Jurkat, Clone E6-1 (cell line): ENCODE measurements at places on chromosomes 5 and 9.

DNA sequence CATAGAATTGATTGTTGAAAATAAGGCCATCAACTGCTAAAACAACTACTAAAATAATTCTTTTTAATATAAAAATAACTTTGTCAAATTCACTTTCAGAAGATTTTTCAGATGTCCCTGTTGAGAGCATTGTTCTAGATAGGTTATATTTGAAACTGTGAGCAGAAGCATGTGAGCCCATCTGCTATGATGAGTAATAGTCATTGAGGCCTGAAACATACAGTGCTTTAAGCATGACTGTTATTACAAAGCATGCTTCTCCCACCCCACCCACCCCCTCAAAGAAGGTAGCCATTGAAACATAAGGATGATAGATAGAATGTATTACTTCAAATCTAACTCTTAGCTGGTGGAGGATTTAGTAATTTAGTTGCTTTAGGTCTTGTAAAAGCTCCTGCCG, 86.0 kb downstream of the UHRF2 start:
- DNase-seq = no peak

- no peak for DNase-seq
Observed at GRCh38 chr5:139689631-139690063, 41.5 kb downstream of the CXXC5 start.

- no peak for DNase-seq
Observed at GRCh38 chr5:154138701-154139100, 51.8 kb upstream of the GALNT10 start.

DNA sequence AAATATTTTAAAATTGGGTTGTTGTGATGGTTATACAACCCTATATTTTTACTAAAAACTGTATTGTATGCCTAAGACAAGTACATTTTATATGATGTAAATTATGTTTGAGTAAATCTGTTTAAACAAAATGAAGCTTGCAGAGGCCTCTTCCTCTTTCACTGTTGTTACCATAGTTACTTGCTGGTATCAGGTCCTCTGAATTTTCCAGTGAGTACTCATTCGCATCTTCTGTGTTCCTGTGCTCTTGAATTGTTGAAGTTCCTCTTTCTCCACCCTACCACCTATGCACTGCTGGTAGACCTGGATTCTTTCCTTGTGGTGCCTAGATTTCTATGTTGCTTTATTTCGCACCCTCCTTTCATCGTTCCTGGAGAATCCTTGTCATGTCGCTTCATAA, 938.5 kb upstream of the ACO1 start:
- DNase-seq = no peak

- DNase-seq = no peak
Observed at GRCh38 chr5:103973669-103974068, 411.1 kb upstream of the NUDT12 start.

GRCh38 chr5:96229188-96229587, 203.9 kb downstream of the PCSK1 start:
- DNase-seq = no peak

GRCh38 chr9:125409637-125410521, 148.3 kb downstream of the GAPVD1 start:
- peak; percentile 76 for DNase-seq

DNA sequence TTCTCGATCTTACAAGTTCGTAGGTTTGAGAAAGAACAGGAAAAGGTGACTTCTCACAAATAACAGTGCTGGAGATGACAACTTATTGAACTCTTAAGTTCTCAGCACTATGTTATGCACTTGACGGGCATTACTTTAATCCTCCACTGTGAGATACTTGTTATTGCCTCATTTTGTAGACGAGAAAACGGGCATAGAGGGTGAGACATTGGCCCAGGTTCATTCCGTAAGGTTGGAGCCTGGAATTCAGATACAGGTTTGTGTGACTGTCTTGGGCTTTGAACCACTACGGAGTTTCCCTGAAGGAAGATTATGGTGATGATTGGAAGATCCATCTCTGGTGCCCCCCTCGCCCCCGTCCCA, 657 bp downstream of the MAT2B start:
- DNase-seq = peak; percentile 5

DNA sequence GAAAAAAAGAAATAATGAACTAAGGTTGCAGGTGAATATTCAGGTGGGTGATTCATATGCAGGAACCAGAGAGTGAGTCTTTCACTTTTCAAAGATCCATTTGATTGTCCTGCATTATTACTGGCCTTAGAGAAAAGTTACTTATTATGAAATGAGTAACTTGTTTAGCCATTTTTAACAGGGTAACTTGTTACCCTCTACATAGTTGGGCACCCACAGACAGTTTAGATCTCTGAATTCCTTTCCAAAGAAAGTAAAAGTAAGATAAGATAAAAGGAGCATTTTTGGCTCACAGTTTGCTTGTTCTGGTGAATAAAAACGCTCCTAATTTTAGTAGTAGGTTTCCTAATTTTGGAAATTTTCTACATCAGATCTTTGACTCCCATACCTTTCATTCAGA, 54.1 kb upstream of the DAB2 start:
- no peak for DNase-seq

DNA sequence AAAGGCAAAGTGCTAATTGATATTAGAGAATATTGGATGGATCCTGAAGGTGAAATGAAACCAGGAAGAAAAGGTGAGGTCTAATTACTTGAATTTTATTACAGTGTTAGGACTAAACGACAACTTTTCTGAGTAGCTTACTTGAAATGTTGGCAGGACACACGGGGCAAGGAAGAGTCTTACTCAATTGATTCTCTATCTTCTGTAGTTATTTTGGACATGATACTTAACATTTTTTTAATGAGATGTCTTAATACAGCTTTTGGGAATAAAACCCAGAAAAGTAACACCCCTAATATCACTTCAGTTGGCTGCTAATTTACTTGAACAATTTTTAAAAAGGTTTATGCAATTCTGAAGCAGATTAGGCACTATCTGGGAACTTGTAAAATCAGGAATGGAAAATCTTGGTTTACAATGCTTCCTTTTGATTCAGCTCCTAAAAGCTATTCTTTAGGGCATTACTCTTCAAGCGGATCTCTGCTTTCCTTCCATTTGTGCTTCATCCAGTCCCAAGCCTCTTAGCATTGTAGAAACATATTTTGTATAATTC, 13.7 kb downstream of the SUB1 start:
- no peak for DNase-seq

DNA sequence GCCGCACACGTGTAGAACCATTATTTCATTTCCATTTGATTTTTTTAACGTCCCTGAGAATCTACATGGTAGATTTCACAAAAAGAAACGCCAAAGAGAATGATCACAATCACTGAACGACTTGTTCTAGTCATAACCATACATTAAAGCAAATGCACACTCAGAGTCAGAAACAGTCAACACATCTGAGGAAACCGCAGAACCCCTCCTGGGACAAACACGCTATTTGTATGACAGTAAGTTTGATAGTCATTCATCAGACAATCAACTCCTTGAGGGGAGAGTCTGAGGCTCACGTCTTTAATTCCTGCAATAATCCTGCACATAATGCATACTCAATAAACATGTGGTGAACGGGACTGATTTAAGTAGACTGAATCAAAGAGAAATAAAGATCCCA, 129.2 kb downstream of the MED27 start:
- DNase-seq = no peak

GRCh38 chr9:81266674-81267073, 422.7 kb downstream of the TLE1 start:
- DNase-seq = no peak

DNA sequence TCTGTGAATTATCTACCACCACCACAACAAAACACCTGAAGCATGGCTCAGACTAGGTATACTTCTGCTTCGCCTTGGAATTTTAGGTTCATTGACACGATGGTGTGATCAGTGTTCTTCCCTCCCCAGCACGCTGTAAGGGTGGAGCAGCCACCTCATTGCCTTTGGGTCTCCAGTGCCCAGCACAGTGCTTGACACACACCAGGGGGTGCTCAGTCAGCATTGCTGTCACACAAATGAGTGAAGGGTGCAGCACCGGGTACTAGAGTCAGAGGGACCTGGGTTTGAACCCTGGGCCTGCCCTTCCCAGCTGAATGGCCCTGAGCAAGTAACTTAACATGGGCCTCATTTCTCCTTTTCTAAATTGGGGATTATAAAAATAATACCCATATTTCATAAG, 9.9 kb upstream of the ANGPTL2 start:
- DNase-seq = no peak

DNA sequence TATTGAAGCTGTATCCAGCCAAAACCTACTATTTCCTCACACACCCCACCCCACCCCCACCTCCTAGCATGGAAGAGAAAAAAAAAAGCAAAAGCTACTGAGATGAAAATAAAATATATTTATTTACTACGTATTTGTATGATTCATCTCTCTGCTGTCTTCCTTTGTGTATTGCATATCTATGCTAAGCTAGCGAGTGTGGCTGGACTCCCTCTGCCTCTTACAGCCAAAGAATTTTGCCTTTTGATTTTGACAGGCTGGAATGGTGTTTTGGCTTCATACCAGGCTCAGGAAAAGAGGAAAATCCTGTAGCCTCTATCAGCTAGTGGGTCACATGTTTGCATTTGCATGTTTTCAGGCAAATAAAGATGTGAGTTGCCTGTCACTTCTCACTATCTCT, 2.2 kb downstream of the ABLIM3 start:
- DNase-seq = no peak

DNA sequence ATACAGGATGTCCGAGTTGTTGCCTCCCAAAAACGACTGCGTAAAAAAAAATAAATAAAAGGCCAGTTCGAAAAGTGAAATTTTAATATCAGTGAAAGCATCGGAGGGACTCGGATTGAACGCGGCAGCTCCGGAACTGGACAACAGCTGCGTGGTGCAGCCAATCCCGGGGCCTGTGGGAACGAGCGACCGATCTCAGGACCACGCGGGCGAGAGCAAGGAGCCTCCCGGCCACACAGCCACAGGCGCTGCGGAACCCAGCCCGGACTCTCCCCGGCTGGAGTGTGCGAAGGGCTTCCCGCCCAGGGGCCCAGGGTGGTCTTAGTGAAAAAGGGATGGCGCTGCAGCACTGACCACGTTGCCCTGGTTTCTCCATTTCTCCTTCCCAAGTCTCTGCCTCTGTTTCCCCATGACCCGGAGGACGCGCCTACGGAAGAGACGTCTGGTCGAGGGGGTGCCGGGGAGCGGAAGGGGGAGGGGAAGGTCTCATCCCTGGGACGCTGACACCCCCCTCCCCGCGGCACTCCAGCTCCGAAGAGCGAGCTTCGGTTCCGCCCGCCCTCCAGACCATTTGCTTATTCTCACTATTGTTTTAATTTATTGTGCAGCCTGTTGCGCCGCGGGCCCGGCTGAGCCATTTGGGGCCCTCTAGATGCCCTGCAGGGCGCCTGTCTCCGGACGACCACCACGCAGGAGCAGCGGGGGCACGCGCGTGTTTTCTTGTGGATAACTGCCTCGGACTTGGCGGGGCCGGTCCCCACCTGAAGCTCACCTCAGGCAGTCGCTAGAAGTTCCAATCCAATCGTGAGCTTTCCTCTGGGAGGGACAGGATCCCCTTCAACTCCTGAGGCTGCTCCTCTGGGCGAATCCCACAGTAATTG, 303.0 kb downstream of the PARP8 start:
- DNase-seq = no peak

DNA sequence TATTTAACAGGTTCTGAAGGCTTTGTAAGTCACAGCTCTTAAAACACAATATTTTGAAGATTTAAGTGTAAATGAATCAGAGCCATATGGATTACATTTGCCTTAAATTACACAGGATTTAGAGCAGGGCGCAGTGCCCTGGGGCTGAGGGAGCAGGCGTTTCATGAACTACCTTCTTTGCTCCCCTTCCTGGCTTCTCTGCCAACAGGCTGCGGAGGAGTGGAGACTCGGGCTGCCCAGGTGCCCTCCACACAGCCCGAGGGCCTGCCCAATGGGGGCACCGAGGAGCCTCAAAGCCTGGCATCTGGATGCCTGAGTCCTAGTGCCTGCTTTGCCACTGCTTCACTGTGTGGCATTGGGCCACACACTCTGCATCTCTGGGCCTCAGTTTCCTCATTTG, 90.6 kb upstream of the HAND1 start:
- DNase-seq = no peak

GRCh38 chr5:159463590-159464321, 133.5 kb upstream of the IL12B start:
- no peak for DNase-seq

GRCh38 chr5:6719417-6719816, 6.2 kb downstream of the TENT4A start:
- DNase-seq = no peak

GRCh38 chr5:27011274-27011673, 27.1 kb downstream of the CDH9 start:
- no peak for DNase-seq

- DNase-seq = peak; percentile 48
Observed at GRCh38 chr9:101465326-101465915, 29.8 kb upstream of the ALDOB start.

DNA sequence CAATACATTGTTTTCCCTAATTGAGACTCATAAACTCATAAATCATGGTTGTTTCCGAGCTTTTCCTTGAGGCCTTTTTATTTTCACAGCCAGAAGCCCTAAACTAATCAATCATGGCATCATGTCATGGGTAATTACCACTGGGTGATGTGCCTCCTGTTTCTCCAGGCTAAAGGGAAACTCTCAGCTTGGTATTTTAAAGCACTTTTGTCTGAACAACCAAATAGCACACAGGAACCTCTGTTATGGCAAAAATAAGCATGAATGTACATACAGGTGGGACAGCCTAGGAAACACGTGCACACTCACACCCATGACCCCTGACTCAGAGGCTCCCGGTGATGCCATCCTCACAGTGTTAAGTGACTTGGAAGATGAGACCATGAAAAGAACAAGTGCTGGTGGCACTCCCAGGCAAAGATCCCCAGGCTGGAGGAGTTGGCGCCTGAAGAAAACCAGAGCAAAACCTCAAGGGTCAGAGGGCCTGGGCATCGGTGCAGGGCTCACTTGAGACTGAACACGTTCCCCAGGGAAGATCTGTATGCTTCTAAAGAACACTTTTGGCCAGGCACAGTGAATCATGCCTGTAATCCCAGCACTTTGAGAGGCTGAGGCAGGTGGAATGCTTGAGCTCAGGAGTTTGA, 154.3 kb downstream of the ROR2 start:
- DNase-seq = no peak

DNA sequence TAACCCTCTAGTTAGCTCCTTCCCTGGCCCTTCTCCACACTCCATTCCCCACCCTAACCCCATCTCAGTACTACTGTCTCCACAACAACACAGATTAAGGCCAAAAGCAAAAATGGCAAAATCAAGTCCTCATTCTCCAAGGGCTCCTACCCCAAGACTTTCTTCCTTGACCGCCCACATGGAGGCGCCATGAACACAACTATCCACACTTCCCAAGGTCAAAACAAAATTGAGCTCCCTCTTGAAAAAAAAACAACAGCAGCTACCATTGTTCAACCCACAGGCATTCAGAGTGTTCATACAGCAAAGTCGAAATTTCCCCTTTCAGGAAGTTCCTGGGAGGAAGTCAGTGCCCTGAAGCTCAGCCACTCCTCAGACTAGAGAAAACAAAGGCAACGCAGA, 54.4 kb downstream of the GNAQ start:
- peak; percentile 58 for DNase-seq

- DNase-seq = no peak
Observed at GRCh38 chr5:58346041-58346440, 113.8 kb downstream of the PLK2 start.

GRCh38 chr5:134088994-134089560, 25.4 kb upstream of the TCF7 start:
- no peak for DNase-seq
